ENCODE measurements at places on chromosomes 7 and 10.

GRCh38 chr10:75408911-75409885 lies 7.6 kb upstream of the ZNF503 start:
- DNase-seq: peak; percentile 36

DNA sequence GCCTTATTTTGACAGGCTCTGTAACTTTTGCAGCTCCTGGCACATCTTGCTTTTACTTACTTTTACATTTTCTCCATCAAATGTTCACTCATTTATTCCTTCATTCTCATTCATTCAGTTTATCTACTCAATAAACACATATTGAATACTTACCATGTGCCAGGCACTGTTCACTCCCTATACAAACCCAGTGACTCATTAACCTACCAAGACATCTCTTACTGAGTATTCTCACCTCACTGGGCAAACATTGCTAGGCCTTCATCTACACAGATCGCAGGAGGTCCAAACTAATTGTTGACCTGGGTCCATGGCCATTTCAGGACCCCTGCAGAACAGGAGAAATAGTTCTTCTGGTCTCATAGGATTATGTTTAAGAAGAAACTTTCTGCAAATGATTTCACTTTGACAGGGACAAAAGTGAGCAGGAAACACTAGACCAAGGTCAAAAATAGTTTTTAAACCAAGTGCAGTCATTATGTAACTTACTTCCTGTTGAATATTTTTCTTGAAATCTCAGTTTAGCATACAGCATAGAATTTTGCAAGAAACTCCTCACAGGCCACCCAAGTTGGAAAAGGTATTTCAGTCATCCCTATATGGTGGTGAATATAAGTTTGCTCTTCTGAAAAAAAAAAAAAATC lies 17.6 kb downstream of the SLC26A4 start:
- DNase-seq: no peak

DNA sequence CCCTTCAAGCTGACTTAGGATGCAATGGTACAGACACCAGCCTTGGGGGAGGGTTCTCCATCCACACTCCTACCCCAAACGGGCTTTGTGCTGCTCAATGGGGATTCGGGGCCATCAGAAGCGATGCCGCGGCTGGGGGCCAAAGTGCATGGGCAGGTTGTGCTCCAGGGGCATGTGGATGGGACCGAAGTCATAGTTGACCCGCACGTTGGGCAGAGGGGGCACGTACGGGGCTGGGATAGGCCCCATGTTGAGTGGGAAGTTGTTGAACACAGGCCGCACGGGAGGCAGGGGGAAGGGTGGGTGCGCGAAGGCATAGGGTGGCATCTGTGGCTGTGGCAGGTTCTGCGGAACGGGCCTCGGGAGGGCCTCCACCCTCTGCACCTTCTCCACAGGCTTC lies 158.7 kb downstream of the RNF216 start:
- DNase-seq: no peak

DNA sequence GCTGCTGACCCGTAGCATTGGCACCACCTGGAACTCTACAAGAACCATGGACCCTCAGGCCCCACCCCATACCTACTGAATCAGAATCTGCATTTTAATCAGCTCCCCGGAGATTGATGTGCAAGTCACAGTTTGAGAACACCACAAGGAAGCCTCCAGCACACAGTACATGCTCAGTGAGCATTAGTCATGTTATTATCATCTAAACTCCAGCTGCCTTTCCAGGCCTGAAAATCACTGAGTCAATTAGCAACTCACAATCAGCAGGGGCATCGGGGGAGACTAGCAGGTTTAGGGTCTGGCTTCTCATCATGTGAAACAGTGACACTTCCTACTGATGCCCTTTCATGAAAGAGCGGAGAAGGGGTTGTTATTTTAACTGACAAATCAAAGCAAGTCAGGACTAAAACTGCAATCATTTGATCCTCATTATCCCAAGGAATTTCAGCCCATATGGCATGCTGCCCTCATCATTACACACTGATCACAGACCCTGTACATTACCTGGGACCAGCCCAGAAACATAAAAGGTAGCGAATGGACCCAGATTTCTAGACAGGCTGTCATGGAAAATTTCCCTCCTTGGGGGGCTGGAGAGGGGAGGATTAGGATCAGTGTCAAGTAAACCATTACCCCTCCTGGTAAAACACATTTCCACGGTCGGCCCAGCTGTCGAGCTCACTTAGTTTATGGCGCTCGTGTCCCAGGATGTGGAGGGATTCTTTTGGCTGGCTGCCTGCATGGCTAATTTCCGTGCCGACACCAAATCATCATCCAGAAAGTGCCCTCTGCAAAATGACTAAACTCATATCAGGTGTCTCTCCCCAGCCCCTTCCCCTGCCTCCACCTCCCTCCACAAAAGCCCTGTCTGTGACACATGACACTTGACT lies 122.8 kb downstream of the PRLHR start:
- no peak for DNase-seq
